ENCODE measurements at places on chromosomes 4 and X.
A peak's percentile ranks its signal among the peaks of the same experiment; 100 is the strongest.

DNA sequence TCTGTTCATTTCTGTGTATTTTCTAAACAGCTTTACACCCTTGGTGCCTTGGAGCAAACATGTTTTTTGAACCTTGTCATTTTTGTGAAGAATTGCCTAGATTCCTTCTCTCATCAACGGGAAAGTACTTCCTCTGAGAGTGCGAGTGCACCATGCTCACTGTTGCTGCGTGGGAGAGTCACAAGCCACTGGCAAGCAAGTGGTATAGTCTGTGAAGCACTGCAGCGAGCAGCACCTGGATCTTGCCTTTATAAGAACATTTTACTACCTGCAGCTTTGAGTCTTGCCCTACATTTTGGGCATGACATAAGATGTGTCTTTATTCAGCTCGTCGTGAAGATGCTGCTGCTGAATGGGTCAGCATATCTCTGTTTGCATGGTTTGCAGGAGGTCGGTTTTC, 44.9 kb downstream of the HADH start:
- H3K36me3 ChIP-seq = peaks cover 61% of the 10 kb centered on the region
- no peak overlapping the region for H3K4me3 ChIP-seq
- no peaks in the 10 kb centered on the region for H3K4me1 ChIP-seq
- no peak overlapping the region for H3K27ac ChIP-seq

DNA sequence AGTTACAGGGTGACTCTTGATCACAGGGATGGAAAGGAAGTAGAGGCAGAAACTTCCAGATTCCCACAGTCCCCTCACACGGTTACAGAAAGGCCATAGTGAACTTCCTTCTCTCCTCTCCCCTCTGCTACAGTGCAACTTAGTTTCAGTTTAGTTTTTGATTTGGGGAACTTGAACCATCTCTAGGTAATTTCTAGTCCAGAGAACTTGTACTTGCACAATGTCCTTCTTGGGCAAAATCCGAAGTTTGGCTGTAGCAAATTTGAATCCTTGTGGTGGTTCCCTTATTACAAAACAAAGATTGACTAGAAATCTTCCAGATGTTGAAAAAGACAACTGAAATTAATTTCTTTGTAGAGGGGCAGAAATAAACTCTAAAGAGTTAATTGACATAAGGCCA, 1.2 kb upstream of the BLTP1 start:
- peak overlapping the region; percentile 95 for H3K27ac ChIP-seq
- H3K36me3 ChIP-seq = peaks cover 14% of the 10 kb centered on the region
- H3K4me1 ChIP-seq = peaks cover 12% of the 10 kb centered on the region

DNA sequence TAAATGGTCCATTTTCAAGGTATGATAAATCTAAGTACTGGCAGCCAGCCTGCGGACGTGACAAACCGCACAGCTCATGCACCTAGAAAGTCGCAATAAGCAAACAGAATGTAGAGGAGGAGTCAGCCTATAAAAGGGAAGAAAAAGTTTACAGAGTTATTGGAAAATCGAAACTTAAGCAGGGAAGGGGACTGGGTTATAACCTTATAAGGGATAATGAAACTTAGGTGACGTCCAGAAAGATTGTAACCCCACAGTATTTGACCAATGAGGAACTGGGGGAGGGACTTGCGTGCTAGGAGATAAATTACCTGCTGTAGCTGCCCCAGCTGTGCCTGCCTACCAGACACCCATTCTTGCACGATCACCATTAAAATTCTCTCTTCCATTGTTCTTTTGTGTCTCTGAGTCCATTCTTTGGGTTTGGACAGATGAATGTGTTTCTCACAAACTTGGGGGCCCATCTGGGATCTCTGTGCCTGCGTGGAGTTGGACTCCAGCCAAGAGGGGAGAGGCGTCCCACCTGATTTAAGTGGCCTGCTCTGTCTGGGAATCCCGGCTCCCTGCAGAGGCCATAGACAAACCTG, 61.0 kb downstream of the ZCCHC12 start:
- H3K36me3 ChIP-seq = no peaks in the 10 kb centered on the region
- DNase-seq = no peak
- no peak overlapping the region for H3K4me3 ChIP-seq
- H3K4me1 ChIP-seq = no peaks in the 10 kb centered on the region
- no peaks in the 10 kb centered on the region for H3K27me3 ChIP-seq
- no peak overlapping the region for H3K27ac ChIP-seq

- H3K36me3 ChIP-seq = no peaks in the 10 kb centered on the region
- no peaks in the 10 kb centered on the region for H3K4me1 ChIP-seq
- H3K27me3 ChIP-seq = no peaks in the 10 kb centered on the region
- no peak overlapping the region for H3K4me3 ChIP-seq
- DNase-seq = no peak
Observed at GRCh38 chr4:69224891-69225290, 10.3 kb upstream of the UGT2B11 start.

DNA sequence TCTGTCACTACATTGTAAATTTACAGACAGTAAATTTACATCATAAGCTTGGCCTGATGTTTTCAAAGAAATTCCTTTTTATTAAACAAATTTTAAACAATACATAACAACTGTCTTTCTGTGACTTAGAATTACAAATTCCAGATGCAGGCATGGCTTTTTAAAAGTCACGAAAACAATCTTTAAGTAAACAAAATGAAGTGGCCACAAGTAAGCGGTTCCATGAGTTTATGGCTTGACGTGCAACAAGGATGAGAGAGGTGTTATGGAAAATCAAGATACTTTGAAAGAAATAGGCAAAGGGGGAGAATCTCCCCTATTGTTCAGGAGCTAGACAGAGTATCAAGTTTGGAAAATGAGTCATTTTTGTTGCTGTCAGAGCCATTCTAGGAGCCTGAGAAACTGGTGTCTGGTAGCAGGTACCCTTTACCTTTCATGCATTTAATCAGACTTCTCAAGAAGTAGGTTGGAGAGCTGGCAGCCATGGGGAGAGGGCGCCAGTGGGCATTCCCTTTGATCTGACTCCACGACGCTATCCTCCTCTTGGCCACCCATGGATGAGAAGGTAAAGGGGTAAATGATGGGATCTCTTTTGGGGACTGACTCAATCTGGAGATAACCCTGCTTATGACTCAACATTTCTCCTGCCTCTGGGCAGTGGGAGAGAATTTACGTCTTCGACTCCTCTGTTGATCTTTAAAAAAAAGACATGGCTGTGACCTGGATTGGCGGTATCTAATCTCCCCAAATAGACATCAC, 217.2 kb downstream of the SPRY1 start:
- H3K27ac ChIP-seq = no peak overlapping the region
- DNase-seq = no peak
- H3K36me3 ChIP-seq = no peaks in the 10 kb centered on the region

GRCh38 chrX:69389101-69389501, 115.0 kb upstream of the NALF2 start:
- no peaks in the 10 kb centered on the region for H3K4me1 ChIP-seq
- H3K27ac ChIP-seq = no peak overlapping the region
- no peaks in the 10 kb centered on the region for H3K36me3 ChIP-seq
- H3K27me3 ChIP-seq = no peaks in the 10 kb centered on the region
- H3K4me3 ChIP-seq = no peak overlapping the region
- no peak for DNase-seq
